ENCODE measurements at places on chromosomes 5 and 9.

GRCh38 chr5:110951373-110951791, 120.1 kb upstream of the TSLP start:
- no peak for DNase-seq

DNA sequence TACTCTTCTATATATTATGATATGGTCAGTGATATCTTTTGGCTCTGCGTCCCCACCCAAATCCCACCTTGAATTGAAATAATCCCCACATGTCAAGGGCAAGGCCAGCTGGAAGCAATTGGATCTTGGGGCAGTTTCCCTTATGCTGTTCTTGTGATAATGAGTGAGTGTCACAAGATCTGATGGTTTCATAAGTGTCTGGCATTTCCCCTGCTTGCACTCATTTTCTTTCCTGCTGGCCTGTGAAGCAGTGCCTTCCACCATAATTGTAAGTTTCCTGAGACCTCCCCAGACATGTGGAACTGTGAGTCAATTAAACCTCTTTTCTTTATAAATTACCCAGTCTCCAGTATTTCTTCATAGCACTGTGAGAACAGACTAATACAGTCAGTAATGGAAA, 45.0 kb upstream of the TNC start:
- no peak for DNase-seq

GRCh38 chr9:87685441-87685840, 40.5 kb upstream of the CTSL start:
- no peak for DNase-seq

DNA sequence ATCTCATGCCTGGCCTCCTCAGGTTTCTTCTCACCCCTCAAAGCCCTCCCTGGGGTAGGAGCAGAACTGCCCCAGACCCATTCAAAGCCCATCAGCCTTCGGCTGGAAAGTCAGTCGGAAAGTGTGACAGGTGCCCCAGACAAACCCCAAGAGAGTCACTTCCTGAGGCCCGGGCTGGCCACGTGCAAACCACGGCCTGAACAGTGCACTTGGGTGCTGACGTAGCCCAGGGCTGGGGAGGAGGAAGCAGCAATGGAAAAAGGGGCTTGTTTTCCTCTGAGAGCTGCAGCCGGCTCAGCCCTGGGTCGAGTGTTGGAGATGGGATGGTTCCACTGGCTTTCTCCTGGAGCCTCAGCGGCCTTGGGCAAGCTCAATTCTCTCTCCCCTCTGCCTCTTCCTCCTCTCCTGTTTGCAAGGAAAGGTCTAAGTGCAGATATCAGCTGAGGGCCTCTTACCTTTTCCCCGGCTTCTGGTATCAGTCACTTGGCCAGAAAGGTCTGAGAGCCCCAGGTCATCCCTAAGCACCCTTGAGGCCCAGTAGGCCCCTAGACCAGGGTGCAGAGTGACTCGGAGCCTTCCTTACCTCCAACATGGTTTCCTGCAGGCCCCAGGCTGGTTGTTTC, 5.9 kb upstream of the EGR1 start:
- peak; percentile 92 for DNase-seq

DNA sequence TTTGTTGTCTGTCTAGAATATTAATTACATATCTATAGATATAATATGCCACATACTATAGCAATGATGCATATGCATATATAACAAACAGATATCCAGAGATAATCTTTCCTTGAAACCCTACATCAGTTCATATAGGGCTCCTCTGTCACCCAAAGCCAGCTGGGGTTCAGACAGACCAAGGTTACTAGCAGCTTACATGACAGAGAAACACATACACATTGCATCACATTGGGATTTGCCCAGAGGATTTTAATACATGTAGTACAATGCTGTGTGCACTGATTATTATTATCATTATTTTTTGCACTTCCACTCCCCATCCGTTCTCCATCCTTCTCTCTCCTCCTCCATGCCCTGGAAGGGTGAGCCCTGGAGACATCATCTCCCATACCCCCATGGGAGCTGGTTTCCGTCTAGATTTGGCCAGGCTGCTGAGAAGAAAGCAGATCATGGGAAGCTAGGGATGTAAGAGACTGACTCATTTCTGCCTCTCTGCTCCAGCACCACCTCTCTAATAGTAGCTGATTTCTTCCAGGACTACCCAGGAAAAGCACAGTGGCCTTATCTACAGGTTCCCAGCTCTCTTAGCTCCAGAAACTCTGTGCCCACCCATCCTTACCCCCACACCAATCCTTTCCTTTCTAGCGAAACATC, 23.3 kb downstream of the FST start:
- no peak for DNase-seq

- DNase-seq, result no peak
These were observed 584.6 kb downstream of the ANXA1 start for GRCh38 chr9:73736270-73736669.

DNA sequence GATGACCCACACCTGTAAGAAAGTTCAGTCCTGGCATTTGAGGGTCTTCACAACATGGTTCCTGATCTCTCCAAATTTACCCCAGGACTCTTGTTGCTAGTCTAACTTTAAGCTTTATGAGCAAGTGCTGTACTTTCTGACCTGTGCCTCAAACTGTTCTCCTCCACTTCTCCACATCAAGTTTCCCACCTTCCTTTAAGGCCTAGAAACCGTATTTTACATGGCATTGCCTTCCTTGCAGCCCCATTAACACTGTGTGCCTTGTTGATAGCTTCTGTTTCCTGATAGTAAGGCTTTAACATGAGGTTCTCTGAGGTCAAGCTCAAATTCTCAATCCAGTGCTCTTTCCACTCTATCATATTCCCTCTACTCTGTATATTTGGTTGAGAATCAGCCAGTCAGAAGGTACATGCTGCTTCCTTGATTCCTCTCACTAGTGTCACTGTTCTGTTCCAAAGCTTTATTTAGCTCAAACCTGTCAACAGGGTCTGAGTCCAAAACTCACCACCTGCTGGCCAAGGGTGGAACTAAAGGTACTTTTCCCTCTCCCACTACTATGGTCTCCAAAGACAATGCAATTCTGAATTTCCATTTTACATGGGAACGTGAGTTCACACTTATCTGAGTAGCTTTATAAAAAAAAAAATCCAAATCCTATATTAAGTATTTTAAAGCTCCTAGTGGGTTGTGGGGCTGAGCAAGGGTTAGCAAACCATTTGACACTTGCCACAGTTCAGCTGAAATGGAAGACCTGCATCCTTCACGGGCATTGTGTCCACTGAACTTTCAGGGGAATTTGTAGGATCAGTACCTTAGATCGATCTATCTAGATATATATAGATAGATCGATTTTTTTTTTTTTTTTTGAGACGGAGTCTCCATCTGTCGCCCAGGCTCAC, 21.1 kb downstream of the VCP start:
- DNase-seq, result no peak

GRCh38 chr5:5658889-5659465, 236.5 kb downstream of the ICE1 start:
- DNase-seq, result no peak

- DNase-seq, result peak; percentile 74
These were observed 19.7 kb upstream of the TERT start for GRCh38 chr5:1314564-1314982.

DNA sequence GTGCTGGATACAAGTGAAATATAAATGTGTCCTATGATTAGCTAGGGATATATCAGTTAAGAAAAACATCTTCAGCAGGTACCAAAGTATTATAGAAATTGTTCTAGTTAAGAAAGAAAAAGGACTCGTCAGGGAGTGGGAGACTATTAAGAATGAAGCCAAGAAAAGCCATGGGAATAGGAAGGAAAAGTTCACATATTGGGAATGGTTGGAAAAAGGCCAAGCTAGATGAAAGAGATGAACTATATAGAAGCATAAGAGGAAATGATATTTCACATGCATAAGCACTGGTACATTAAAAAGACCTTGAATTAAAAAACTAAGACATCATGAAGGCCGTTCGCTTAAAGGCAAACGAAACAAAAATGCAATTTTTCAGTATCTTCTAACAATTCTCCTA, 237.7 kb downstream of the ADAMTS6 start:
- DNase-seq, result no peak

DNA sequence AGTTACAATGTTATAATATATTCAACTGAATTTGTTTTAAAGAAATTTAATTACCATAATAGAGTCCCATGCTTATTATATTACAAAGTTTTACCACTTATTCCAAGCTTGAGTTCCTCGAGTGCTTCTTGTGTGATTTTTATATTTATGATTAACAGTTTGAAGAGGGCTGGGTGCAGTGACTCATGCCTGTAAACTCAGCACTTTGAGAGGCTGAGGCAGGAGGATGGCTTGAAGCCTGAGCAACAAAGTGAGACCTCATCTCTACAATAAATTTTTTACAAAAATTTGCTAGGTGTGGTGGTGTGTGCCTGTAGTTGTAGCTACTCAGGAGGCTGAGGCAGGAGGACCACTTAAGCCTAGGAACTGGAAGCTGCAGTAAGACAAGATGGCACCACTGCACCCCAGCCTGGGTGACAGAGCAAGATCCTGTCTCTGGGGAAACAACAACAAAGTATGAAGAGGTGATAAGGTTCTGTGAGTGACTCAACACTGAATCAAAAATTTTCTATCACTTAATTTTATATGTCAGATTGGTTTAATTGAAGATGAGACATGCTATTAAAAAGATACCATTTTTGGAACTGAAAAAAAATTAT, 9.2 kb downstream of the POC5 start:
- DNase-seq, result no peak
